Choroid plexus epithelial cell (primary cell): ENCODE measurements at places on chromosomes 12 and 14.

- no peak for DNase-seq
Observed at GRCh38 chr14:93073358-93073707, 42.4 kb downstream of the ITPK1 start.

DNA sequence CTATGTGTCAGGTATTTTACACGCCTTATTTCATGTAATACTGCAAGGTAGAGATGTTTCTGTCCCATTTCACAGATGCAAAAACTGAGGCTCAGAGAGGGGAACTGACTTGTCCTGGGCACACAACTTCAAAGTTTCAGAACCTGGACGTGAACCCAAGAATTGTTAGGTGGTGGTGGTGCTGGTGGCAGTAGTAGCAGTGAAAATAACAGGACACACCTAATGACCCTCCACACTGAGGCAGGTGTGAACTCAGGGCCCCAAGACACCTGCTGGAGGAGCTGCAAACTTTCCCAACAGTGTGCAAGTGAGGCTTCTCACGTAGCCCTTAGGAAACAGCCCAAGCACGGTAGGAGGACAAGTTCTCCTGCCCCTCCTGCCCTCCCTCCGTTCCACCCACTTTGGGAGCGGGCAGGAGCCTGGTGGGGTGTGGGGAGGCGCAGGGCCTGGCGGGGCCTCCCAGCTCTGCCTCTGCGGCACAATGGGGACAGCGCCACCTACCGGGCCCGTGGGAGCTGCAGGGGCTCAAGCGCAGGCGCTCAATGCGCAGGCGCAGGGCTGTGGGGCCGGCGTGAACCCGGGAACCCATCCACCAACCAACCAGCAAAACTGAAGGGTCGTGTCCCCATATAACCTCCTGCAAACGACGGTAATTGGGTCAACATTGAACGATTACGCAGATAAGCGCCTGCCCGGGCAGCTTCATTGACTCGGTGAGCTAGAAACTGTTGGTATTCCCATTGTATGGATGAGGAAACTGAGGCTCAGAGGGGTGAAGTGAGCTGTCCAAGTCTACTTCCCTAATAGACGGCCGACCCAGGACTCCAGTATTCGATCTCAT is 12.0 kb upstream of the TRPV4 start:
- peak; percentile 79 for DNase-seq

GRCh38 chr12:121190523-121191031 is 19.4 kb upstream of the P2RX4 start:
- peak; percentile 95 for DNase-seq

DNA sequence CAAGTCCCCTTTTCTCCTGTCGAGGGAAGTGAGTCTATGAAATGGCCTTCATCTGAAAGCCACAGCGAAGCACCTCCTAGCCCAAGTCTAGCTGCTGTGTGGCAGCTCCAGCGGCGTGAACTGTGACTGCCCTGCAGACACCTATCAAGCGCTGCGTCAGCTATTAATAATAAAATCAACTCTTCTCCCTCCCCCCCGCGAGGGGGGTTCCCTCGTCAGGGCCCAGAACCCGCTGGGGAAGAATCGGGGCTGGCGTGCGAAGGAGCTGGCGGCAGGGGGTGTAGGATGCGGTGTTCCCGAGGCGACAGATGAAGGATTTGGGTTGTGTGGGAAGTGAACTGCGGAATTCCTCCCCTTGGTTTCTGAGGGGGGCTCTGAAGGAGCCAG is 662 bp upstream of the ATP2A2 start:
- peak; percentile 42 for DNase-seq

- no peak for DNase-seq
Observed at GRCh38 chr12:3602488-3602887, 111.5 kb downstream of the PRMT8 start.

GRCh38 chr14:53108292-53109104 is 44.6 kb downstream of the DDHD1 start:
- DNase-seq: no peak

- DNase-seq: no peak
Observed at GRCh38 chr12:52166672-52167071, 25.1 kb downstream of the KRT80 start.

- DNase-seq: no peak
Observed at GRCh38 chr12:101666052-101666728, 31.2 kb upstream of the CHPT1 start.

- DNase-seq: no peak
Observed at GRCh38 chr14:21091821-21092272, 6.6 kb downstream of the ZNF219 start.

- DNase-seq: no peak
Observed at GRCh38 chr14:58666737-58667136, 29.0 kb downstream of the DACT1 start.

GRCh38 chr12:26293612-26294011 is 98.2 kb downstream of the SSPN start:
- DNase-seq: no peak

DNA sequence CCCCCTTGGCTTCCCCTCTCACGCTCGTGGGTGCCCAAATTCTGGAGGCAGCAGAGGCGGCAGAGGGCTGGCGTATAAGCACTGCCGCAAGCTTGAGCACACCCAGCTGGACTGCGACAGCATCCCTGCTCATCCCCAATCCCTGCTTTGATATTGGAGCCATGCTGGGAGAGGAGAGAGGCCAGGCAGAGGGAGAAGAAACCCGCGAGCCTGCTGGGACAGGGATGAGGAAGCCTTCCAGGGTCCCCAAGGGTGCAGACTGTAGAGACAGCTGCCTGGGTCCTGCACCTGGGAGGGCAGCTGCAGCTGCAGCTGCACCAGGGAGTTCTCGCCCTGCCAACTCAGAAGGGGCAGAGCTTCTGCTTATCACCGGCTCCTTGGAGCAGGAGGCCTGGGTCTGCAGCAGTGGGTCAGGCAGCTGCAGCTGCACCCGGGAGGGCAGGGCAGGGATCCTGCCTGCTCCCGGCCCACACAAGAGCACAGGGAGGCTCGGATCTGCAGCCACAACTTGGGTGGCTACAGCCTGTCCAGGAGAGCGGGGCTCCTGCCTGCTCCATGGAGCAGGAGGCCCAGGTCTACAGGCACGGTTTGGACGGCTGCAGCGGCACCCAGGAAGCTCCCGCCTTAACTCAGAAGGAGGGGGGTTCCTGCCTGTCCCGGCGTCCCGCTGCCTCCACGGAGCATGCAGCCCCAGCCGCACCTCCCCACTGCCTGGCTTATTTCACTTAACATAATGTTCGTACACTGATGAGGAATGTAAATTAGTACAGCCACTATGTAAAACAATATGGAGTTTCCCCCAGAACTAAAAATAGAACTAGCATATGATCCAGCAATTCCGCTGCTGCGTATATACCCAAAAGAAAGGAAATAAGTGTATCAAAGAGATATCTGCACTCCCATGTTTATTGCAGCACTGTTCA is 60.4 kb upstream of the SGPP1 start:
- DNase-seq: no peak

DNA sequence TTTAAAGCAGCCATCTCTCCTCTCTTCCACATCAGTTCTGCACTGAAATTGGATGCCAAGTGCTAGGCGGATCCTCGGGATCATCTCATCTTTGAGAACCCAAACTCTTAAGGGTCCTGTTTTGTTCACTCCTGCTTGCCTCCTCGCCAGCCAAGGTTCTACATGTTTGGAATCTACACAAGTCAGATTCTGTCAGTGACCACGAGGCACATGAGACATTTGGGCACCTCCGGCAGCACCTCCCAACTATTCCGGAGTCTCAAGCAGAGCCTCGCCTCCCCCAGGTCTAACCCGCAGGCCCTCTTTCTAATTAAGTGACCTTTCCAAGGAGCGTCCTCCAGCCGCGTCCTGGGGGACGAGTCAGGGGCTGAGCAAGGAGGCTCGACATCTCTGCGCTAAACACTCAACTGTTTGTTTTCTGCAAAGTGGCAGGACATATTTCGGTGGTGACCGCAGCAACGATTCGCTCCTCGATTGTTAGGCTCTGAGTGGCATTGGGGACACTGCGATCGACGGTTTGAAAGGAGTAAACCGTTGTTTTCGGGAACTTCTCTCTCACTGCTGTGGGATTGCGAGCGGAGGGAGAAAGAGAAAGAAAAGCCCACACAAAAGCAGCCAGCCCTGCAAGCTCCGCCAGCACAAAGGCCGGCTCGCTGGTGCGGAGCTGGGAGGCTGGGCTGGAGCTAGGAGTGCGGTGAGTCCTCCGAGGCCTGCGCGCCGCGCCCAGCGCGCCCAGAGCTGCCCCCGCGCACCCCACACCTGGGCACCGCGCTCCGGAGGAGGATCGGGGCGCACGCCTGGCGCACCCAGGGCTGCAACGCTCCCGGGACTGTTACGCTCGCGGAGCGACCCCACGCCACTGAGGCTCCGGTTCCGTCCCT is 640 bp downstream of the ARMH4 start:
- peak; percentile 56 for DNase-seq

- peak; percentile 94 for DNase-seq
Observed at GRCh38 chr14:68144051-68144681, 324.6 kb downstream of the RAD51B start.

GRCh38 chr12:12506496-12506890 is 56.2 kb downstream of the DUSP16 start:
- peak; percentile 76 for DNase-seq

- DNase-seq: no peak
Observed at GRCh38 chr14:93061380-93062012, 54.2 kb downstream of the ITPK1 start.

DNA sequence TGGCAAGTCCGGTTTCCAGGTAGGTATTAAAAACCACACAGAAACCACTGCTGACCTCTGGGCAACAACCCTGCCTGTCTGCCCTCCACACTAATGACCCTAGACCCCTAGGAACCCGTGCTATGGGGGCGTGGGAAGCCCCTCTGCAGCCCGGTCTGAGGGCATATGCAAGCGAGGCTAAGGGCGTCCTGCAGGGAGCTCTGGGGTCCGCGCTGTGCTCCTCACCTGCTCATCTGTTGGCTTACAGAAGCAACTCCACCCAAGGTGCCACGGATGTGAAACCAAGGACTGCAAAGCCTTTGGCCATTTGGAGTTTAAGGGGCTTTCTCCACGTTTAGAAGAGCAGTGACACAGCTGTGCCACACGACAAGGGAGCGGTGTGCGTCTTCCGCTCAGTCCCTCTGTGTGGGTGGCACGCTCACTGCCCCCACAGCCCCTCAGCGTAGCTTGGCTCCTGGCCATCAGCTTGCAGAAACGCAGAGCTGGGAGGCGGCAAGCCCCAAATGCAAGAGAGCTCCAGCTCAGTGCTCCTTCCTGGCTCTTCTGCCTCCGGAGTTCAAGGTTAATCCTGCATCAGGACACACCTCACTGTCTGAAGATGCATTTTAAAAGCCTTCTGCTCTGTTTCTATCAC is 18.4 kb downstream of the AMN start:
- DNase-seq: no peak

- peak; percentile 20 for DNase-seq
Observed at GRCh38 chr14:53183611-53184010, 30.5 kb upstream of the DDHD1 start.

DNA sequence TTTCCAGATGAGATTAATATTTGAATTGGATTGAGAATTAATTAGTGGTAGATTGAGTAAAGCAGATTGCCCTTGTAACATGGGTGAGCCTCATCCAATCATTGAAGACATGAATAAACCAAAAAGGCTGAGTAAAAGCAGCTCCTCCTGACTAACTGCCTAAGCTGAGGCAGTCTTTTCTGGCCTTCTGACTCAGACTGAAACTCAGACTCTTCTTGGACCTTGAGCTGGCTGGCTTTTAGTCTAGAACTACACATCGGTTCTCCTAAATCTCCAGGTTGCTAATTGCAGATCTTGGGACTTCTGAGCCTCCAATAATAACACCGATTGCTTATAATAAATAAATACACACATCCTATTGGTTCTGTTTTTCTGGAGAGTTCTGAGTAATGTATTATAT is 24.0 kb downstream of the FKBP11 start:
- DNase-seq: peak; percentile 23

DNA sequence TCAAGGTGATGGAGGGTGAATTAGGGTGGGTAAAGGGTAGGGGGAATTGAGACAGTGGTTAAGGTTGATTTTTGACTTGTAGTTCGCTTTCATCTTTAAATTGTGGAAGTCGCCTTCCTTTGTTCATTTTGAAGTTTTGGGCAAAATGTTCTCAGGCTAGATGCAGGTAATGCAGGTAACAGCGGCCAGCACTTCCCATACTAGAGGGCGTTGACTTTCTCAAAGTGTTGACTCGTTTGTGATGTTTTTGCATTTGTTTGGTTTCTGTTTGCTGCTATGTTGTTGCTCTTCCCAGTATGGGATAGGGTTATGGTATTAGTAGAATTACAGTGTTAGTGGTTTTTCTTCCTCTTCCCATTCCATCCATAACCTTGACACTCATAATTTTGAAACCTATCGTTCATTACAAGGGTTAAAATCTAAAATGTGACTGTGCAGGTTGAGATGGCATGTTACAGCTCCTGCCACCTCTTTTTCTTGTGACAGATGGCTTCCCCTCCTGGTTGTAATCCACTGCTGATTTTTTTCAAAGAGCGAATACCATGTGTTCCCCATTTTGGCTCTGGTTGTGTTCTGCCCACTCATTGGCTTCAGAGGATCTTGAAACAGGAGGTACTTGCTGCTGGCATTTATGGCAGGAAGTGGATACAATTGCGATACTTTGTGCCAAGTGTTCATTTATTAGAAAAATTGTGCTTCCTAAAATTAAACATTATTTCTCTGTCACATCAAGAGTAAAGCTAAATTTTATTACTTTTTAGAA is 57.1 kb downstream of the ERC1 start:
- DNase-seq: no peak

- DNase-seq: peak; percentile 71
Observed at GRCh38 chr12:50785406-50786001, 21.6 kb downstream of the ATF1 start.

GRCh38 chr14:76331328-76332011 is 44.5 kb upstream of the ESRRB start:
- DNase-seq: no peak

DNA sequence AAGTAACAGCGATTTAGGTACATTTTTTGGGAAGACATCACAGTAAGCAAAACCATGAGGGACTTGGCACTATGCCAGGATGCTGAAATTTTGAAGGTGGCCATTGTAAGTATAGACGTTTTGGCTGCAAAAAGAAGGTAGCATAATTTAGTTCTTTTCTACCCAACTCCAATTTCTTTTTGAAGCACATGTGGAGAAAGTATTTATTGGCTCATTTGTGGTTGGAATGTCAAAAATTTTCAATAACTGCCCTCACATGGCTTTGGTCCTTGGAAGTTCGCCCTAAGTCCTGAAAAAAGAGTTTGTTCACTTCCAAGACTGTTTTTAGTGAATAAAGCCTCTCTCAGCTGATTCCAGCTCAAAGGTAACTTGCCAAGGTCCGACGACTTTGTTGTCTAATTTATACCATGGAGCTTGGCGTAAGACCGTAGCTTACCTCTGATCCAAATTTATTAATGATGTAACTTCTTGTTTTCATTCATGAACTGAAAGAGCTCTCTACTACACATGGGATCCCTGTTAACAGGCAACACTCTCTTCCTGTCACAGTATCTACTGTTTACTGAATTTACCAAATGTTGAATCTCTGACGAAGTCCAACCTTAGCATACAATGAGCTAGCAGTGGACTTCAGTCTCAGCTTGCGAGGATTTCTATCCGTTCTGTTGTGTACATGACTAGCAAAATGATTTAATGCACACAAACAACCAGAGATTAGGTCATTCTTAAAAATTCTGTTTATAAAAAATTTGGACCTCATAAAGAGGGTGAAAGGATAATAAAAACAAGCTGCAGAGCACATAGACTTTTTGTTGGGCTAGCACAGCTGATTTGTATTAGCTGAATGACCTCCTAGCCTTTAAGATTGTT is 49.0 kb downstream of the MSRB3 start:
- DNase-seq: peak; percentile 73

GRCh38 chr12:43676183-43676813 is 82.3 kb downstream of the PUS7L start:
- DNase-seq: peak; percentile 42

- no peak for DNase-seq
Observed at GRCh38 chr14:81192594-81192993, 28.2 kb downstream of the GTF2A1 start.

- no peak for DNase-seq
Observed at GRCh38 chr14:50772412-50772811, 58.5 kb downstream of the NIN start.
